ENCODE measurements at places on chromosomes 5 and 9. TPM values are rescaled to one million over a fixed set of nuclear protein-coding genes. Genes with fewer than 3 reads are reported as not detected.

GRCh38 chr5:128196080-128196479, 112.5 kb downstream of the SLC12A2 start:
- no peaks in the 10 kb centered on the region for H3K27me3 ChIP-seq
- H3K4me3 ChIP-seq = no peak overlapping the region
- H3K27ac ChIP-seq = no peak overlapping the region
- no peaks in the 10 kb centered on the region for H3K36me3 ChIP-seq

- no peaks in the 10 kb centered on the region for H3K36me3 ChIP-seq
- H3K4me1 ChIP-seq = no peaks in the 10 kb centered on the region
- no peak overlapping the region for H3K27ac ChIP-seq
- no peak for DNase-seq
These were observed 116.0 kb upstream of the ADRA1B start for GRCh38 chr5:159800131-159800840.

- no peak overlapping the region for H3K4me3 ChIP-seq
- no peaks in the 10 kb centered on the region for H3K27me3 ChIP-seq
- H3K4me1 ChIP-seq = peaks cover 33% of the 10 kb centered on the region
- no peaks in the 10 kb centered on the region for H3K36me3 ChIP-seq
- H3K27ac ChIP-seq = no peak overlapping the region
- DNase-seq = no peak
These were observed 67.0 kb upstream of the SPOCK1 start for GRCh38 chr5:137566118-137566541.

DNA sequence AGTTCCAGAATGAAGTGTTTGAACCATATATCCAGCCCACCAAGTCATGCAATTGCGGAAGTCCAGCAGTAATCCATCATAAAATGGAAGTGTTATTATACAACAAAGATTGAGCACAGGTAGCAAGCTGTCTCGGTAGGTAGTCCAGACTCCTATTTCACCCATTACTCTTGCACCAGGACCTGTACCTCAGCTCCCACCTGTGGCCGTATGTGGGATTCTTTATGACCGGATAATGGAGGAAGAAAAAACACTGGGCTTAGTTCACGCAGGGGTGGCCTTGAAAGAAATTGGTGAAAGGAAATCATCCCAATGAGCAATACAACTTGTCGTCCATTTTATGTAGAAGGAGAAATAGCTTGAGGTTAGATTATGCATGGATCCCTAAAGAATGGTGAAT, 216.3 kb downstream of the ESM1 start:
- no peak overlapping the region for H3K27ac ChIP-seq
- DNase-seq = no peak
- no peak overlapping the region for H3K4me3 ChIP-seq
- H3K36me3 ChIP-seq = no peaks in the 10 kb centered on the region

DNA sequence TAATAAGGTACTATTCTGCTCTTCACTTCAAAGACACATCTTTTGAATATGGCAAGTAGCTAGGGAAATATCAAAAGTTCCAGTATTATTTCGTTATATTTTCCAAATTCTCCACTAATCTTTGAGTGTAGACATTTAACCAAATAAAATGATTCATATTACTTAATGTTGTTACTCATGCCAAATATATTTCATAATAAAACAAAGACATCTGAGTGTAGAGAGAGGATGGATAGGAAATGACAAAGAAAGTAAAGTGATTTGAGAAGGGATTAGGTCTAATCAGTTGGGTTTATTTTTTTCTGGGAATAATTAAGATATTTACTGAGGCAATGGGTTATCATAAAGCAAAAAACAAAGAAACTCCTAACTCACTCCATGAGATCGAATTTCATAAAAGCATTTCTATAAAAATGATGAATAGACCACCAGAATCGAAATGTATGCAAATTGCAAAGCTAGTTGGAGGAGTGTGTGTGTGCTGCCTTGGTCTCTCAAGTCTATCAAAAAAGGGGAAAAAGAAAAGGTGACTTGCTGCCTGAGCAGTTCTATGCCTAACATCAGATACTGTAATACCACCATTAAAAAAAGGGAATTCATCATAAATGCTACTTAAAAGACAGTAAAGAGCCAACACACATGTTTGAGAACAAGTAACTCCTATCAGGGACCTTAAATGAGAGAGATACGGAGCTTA, 255.5 kb downstream of the PDE4D start:
- no peak for DNase-seq
- H3K27ac ChIP-seq = no peak overlapping the region
- no peaks in the 10 kb centered on the region for H3K36me3 ChIP-seq
- no peaks in the 10 kb centered on the region for H3K27me3 ChIP-seq
- H3K4me1 ChIP-seq = no peaks in the 10 kb centered on the region
- H3K4me3 ChIP-seq = no peak overlapping the region

- no peaks in the 10 kb centered on the region for H3K27me3 ChIP-seq
- DNase-seq = no peak
- no peak overlapping the region for H3K4me3 ChIP-seq
- H3K36me3 ChIP-seq = no peaks in the 10 kb centered on the region
- peaks cover 12% of the 10 kb centered on the region for H3K4me1 ChIP-seq
- no peak overlapping the region for H3K27ac ChIP-seq
These were observed 351.8 kb downstream of the SPOCK1 start for GRCh38 chr5:137147346-137147745.

GRCh38 chr5:177423671-177424070, 2.8 kb upstream of the GRK6 start:
- H3K36me3 ChIP-seq = no peaks in the 10 kb centered on the region
- H3K4me1 ChIP-seq = peaks cover 12% of the 10 kb centered on the region
- DNase-seq = no peak
- no peak overlapping the region for H3K27ac ChIP-seq

Gene NR5A1
- total RNA-seq = 43.5 TPM

Gene ARSI
- 0.79 TPM for total RNA-seq
